ENCODE measurements at places on chromosomes 4 and X.
A peak's percentile ranks its signal among the peaks of the same experiment; 100 is the strongest.

- no peak for DNase-seq
These were observed 997.1 kb downstream of the RAB28 start for GRCh38 chr4:12487000-12487399.

- DNase-seq, result peak; percentile 76
These were observed 36.1 kb upstream of the IQSEC2 start for GRCh38 chrX:53317365-53318069.

GRCh38 chr4:743463-744211 lies 38.0 kb downstream of the PCGF3 start:
- no peak for DNase-seq

DNA sequence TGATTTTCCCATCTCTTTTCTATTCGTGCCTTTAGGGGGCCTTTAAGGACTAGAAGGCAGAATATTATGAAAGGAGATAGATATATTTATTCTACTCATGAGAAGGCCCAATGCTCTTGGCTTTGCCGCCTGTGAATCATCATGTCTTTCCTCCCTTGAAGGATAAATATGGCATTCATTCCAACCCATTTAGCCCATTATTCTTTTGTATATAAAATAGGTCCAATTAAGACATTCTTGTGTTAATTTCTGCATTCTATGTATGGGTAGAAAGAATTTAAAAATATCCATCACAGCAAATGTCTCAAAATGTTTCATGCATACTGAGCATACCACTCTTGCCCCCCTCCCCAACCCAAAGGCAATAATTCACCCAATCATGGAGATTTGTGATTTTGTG lies 115.1 kb downstream of the AFF2 start:
- DNase-seq, result no peak

- DNase-seq, result no peak
These were observed 16.4 kb downstream of the COX18 start for GRCh38 chr4:73053076-73053475.

DNA sequence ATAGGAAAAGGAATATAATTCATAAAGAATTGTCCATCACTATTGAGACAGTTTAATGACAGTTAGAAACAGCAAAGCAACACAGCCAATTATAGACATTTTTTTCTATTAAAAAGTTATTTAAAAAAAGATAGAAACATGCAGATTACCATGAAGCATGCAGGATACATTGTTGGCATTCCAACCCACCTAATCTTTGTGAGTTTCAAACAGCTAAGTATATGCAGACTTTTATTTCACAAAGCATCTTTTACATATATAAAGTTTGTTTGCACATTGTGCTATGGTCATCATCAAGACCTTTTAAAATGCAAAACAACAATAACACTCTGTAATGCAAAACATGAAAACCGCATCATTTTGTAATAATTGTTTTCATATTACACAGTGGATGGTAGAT lies 125.9 kb upstream of the ETNPPL start:
- DNase-seq, result no peak

DNA sequence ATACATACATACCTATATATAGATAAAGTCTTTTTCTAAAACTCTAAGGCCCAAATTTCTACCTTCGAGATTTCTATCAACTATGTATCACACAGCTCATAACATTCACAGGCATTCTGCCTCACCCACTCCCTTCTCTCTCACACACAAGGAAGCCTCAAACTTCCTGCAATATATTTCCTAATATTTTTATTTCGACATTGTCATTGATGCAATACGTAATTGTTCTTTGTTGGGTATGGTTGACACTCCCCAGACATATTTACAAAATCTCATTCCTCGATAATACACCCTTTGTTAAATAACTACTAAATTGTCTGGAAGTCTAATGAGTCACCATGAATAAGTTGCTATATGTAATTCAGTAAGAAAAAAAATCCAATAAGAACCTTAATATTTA lies 143.5 kb downstream of the HNRNPD start:
- no peak for DNase-seq

- no peak for DNase-seq
These were observed 46.1 kb downstream of the BMX start for GRCh38 chrX:15546745-15547144.

GRCh38 chr4:80259012-80259411 lies 7.5 kb upstream of the FGF5 start:
- DNase-seq, result no peak

DNA sequence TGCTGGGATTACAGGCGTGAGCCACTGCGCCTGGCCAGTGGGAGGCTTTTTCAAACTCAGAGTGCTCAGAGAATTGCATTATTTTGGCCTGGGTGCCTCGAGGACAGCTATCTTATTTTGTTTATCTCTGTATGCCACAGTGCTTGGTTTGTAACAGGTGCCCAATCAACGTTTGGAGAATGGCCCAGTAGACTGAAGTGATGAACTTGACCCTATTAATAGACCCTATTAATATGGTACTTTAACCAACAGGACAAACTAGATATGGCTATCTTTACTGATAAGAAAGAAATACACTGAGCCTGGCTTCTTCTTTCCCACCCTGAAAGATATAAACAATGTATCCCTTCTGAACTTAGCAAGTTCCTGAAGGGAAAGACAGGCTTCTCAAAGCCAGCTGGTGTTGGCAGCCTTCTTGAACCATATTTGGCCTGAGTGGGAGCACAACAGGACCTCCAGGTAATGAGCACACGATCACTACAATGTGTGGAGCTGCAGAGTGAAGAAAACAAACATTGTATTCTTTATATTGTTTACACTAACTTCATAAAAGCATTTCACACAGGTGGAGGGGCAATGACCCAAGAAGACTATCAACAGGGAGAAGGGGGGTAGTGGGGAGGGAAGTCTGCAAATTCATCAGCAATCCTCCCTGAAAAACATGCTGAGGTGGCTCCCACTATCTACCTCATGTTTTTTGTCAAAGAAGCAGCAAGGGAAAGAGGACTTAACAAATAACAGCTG lies 41.7 kb downstream of the PRPS1 start:
- DNase-seq, result no peak

GRCh38 chr4:21514022-21514694 lies 434.4 kb downstream of the KCNIP4 start:
- DNase-seq, result no peak

GRCh38 chr4:111991163-111991562 lies 154.1 kb upstream of the FAM241A start:
- no peak for DNase-seq

DNA sequence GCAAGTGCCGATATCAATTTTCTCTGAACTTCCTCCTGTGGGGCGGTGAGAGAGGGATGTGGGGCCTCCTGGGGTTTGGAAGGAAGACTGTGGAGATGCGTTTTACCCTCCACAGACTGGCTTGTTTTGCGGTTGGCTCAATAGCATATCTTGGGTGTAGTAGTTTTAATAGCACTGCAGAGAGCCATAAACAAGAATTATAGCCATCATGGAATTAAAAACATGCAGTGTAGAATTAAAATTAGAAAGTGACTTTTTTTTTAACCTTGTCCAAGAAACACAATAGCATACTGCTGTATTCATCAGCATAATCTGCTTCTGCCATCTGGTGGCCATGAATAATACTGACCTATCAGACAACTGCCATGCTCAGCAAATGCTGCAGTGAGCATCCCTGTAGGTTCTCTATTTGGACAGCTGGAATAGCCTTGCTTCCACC lies 47.3 kb upstream of the SCML1 start:
- DNase-seq, result peak; percentile 30

DNA sequence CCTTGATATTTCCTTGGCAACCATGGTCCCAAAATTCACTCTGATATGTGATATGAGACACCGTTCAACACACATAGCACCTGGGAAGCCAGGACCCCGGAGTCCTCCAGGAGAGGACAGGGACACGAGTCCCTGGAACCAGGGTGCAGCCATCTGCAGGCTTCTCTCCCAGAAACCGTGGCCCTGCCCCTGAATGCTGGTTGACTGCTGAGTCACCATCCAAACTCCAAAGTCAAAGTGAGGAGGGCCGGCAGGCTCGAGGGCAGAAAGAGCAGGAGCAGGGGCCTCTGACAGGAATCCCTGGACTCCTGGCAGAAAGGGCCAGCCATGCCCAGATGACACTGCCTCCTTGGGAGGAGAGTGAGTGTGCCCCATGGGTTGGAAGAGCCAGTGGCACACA lies 6.9 kb upstream of the PNMA6A start:
- DNase-seq, result no peak

DNA sequence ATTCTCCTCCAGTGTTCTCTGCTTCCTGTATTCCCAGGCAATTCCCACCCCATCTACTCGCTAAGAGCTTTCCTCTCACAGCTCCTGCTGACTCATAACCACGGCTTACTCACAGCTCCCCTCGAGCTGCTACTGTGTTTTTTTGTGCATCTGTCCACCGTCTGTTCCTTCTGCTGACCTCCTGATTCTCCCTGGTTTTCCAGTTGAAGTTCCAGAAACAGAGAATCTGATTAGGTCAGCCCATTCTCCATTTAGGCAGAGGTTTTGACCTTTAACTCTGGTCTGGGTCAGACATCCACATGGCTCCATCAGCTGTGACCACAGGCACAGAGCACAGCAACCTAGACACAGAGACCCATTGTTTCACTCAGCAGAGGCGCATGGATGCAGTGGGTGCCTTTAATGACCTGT lies 5.5 kb upstream of the SMIM20 start:
- DNase-seq, result no peak

DNA sequence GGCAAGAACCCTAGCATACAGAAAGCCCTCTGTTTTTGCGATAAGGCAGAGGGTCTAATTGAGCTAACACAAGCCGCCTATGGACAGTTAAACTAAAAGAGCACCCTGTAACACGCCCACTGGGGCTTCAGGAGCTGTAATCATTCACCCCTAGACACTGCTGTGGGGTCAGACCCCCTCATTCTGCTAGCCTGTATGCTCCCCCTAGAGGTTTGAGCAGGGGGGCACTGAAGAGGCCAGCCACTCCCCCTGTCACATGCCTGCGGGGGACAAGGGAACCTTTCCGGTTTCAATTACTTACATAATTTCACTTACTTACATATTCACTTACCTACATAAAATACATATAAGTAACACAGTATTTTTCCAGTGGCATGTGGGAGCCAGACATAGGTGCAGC lies 469.5 kb upstream of the FAM241A start:
- no peak for DNase-seq

DNA sequence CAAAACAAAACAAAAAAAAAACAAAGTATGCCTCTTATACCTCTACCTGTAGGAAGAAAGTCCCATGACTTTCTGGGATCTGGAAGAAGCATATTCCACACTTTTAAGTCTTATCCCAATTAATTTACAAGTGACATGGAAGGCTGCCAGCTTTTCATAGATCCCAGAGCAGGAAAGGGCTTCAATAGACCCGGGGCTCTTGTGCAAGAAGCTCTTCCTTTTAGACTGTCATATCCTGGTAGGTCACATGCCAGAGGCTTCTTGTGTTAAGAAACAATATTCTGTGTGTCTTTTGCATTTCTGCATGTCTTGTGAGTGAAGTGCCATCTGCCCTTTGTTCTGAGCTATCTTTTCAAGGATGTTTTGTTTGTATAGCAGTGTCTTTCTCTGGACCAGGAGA lies 84.4 kb upstream of the PHOX2B start:
- no peak for DNase-seq

- DNase-seq, result no peak
These were observed 20.4 kb downstream of the FAM184B start for GRCh38 chr4:17761062-17761461.

GRCh38 chr4:18684932-18685331 lies 663.4 kb upstream of the LCORL start:
- no peak for DNase-seq

- no peak for DNase-seq
These were observed 119.1 kb downstream of the TSPAN5 start for GRCh38 chr4:98539299-98539698.

DNA sequence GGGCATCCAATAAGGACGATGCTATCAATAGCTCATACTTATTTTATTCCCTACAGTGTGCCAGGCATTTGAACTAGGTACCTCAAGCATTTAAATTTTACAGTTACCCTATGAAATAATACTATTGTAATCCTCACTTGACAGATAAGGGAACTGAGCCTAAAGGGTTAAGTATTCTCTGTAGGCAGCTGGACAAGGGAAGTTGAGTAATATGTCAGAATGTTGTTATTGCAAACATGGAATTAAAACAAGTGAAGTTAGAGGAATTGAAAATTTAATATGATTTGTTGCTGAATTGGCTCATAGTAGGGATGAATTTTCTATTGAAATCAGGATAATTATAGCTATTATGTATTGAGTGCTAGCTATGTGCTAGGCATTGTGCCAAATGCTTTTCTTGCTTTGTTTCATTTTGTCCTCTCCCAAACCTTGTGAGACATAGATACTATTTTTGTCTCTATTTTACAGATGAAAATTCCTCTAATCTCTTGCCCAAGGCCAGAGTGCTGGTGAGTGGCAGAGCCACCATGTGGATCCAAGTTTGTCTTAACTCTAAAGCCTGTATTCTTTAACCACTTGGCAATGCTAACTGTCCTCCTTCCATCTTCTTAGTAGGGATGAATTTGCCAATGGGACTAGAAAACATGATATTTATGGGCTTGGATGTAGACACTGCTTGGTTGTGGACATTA lies 58.1 kb downstream of the TMEM164 start:
- no peak for DNase-seq

DNA sequence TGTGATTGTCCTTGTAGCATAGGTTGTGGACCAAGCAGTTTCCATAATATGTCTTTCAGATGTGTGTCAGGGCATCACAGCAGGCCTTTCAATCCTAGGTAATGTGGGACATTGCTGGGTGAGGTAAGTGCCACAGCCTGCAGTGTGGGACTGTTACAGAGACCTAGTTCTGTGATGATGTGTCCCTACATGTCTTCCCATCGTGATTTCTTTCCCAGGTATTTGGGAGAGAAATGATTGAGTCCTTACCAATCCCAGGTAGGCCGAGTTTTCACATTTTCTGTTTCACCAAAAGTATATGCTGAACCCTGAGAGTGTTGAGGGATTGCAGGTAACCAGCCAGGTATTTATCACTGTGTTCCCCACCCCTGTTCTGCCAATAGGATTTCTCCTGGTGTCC lies 10.6 kb upstream of the ATXN3L start:
- no peak for DNase-seq

GRCh38 chr4:8502836-8503585 lies 62.4 kb downstream of the TRMT44 start:
- no peak for DNase-seq

GRCh38 chr4:54999003-54999402 lies 126.4 kb downstream of the KDR start:
- no peak for DNase-seq

- DNase-seq, result no peak
These were observed 86.8 kb downstream of the SH2D1A start for GRCh38 chrX:124433186-124433585.

Data from activated T-cell treated with anti-CD3 and anti-CD28 coated beads, Interleukin-2, amount 50 U/mL, for 72 hours (primary cell).